ENCODE measurements at places on chromosomes 3 and 15.

GRCh38 chr15:49758456-49758855 is 137.6 kb downstream of the DTWD1 start:
- DNase-seq, result no peak

- no peak for DNase-seq
These were observed 23.9 kb downstream of the SLC30A4 start for GRCh38 chr15:45498701-45499100.

DNA sequence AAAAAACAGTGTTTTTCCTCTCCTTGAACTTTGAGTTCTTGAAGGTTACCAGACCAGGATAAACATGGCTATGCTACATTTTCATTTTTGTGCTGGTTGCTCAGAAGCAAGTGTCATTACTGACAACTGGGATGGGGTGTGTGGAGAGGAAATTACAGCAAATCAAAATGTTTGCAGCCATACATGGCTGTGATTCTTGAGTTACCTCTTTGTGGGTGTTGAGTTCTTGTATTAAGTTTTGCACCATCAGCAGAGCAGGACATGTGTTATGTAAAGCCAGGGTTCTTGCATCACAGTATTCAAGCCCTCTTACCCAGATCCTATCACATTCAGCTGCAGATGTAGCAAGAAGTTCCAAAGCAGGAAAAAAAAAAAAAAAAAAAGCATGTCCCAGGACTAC is 53.9 kb upstream of the ATOSA start:
- no peak for DNase-seq

- DNase-seq, result no peak
These were observed 26.5 kb upstream of the TIMP4 start for GRCh38 chr3:12185172-12185710.

- no peak for DNase-seq
These were observed 8.4 kb upstream of the ANP32A start for GRCh38 chr15:68829068-68829467.

DNA sequence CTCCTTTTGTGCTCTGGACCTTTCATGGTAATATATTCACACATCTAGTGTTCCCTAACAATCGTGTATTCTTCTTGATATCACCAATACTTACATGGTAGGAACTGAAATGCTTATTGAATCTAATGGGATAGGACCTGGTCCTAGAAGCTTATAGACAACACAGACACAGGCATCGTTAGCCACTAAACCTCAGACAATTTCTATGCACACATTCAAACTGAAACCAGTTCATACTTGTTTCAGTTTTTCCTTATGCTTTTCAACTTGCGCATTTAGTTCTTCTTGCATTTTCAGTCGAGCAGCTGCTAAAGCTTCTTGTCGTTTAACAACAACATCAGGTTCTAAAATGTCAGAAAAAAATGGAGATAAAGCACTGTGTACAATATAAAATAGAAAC is 2.3 kb downstream of the SELENOS start:
- no peak for DNase-seq

GRCh38 chr15:71708741-71709140 is 101.6 kb upstream of the NR2E3 start:
- DNase-seq, result no peak
